ENCODE measurements at places on chromosomes 2 and 18. TPM values are rescaled to one million over a fixed set of nuclear protein-coding genes. Genes with fewer than 3 reads are reported as not detected.
A peak's percentile ranks its signal among the peaks of the same experiment; 100 is the strongest.

GRCh38 chr18:57353940-57354461 lies 1.6 kb downstream of the ST8SIA3 start:
- DNase-seq: peak; percentile 33

- no peak for DNase-seq
Measured at GRCh38 chr18:47949202-47949601, 18.7 kb upstream of the SMAD2 start.

GRCh38 chr2:190996947-190997346 lies 17.0 kb downstream of the STAT1 start:
- no peak for DNase-seq

KLHL30 gene
- total RNA-seq: 5.1 TPM

CCDC68 gene
- 7.0 TPM for total RNA-seq

DNA sequence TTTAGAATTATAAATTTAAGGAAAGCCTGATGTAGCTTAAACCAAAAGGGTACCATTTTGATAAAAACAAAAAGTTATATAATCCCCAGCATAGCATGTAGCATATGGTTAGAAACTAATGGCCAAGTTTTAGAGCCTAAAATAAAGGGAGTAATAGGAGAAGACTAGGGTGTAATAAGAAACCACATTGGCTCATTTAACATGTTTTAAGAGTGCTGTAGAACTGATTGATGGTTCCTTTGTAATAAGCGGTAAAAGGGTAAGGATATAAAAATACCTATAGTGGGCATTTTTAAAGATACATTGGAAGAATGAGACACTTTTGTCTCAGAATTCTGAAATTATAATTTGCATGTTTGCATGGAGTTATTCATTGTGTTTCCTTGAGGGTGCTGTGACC lies 1.9 kb downstream of the PSMA8 start:
- DNase-seq: no peak

SULT1C4 gene
- 17.1 TPM for total RNA-seq

GPATCH11 gene
- total RNA-seq: 9.6 TPM

DNA sequence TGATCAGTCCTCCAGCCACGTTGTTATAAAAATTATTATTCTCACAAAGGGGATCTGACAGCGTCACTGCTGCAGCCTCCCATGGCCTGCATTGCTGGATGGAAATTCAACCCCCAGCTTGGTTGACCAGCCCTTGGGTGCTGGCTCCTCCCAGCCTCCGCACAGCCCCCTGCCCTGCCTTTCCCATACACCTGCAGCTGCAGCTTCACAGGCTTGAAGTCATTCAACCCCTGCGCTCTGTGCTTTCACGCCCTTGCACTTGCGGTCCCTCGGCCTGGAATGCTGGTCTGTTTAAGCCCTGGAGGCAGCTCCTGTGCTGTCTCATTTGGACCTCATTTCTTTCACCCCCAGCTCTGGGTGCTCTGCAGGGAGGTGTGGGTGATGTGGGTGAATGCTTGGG lies 860 bp upstream of the CD8A start:
- no peak for DNase-seq

- no peak for DNase-seq
Measured at GRCh38 chr2:23900541-23901322, 26.2 kb downstream of the ATAD2B start.

- peak; percentile 85 for DNase-seq
Measured at GRCh38 chr2:237293978-237294377, 120.0 kb downstream of the COL6A3 start.

DNA sequence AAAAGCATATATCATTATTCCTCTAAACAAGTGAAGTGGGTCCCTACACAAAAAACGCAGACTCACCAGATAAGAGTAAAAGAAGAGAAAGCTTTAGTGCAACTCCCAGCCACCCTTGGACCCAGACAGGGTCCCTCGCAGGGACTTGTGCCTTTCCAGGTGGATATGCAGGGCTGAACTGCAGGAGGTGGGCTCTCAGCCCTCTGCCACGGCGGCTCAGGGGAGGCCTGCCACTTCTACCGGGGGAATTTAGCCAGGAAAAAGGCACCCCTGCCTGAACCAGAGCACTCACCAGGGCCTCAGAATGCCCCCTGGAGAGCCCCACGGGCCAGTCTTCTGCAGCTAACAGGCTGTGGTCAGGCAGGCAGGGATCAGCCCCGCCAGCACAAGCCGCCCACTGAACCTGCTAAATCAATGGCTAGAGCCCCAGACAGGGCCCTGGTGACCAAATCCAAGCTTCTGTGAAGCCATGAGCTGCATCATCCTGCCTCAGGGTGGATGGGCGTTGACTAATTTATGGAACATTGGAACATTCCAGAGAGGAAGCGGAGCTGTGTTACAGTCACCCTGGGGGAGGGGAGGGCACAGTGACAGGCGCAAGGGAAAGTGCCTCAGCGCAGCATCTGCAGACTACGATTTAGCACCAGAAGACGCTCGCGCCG lies 209.3 kb downstream of the EIPR1 start:
- peak; percentile 37 for DNase-seq

Measured in umbilical cord (tissue), 2 donors.